Activated CD8-positive, alpha-beta memory T cell treated with anti-CD3 and anti-CD28 coated beads, Interleukin-2, amount 50 U/mL, for 4 hours (primary cell): ENCODE measurements at places on chromosomes 5 and 9.
A peak's percentile ranks its signal among the peaks of the same experiment; 100 is the strongest.

- DNase-seq = no peak
These were observed 18.0 kb downstream of the MAP3K1 start for GRCh38 chr5:56833325-56833724.

DNA sequence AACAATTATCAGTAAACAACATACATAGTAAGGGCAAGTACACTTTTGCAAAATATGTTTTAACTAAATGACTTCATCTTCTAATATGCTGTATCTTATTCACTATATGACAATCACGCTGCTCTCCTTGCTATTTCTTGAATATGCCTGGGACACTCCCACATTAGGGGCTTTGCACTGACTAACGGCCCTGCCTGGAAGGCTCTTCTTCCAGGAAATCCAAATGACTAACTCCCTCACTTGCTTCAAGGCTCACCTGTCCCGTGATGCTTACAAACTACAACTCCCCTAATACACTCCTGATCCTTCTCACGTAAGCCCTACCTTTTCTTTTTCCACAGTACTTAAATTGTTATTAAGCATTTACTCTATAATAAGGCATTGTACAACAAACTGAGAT lies 10.6 kb downstream of the ERP44 start:
- DNase-seq = no peak

DNA sequence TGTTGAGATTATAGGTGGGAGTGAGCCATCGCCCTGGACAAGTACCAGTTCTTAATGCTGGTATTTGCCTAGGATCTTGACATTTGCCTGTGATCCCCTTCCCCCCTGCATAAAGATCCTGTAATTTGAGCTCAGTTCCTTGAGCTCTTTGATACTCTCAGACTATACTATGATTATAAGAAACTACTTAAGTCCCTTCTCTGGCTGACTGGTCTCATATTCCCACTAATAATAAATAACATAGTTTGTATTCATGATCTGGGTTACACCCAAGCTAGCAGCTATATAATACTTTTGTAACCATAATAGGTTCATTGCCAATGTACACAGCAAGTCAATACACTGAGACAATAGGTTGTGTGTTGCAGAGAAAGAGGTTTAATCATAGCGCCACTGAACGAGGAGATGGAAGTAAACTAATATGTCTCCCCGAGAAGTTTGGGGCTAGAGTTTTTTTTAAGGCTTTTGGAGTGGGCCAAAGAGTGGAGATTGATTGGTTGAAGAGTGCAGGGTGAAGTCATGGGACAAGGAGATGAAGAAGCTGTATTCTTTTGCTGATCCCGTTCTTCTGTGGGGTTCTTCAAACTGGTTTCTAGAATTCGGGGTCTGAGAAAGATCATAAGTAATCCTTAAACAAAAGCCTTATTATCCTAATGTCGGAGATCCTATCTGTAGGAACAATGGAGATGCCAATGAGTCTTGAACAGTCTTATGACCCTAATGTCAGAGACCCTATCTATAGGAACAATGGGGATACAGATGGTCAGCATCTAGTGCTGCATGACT lies 20.7 kb upstream of the SHOC1 start:
- DNase-seq = no peak

GRCh38 chr5:89275066-89275855 lies 392.3 kb upstream of the MEF2C start:
- no peak for DNase-seq

DNA sequence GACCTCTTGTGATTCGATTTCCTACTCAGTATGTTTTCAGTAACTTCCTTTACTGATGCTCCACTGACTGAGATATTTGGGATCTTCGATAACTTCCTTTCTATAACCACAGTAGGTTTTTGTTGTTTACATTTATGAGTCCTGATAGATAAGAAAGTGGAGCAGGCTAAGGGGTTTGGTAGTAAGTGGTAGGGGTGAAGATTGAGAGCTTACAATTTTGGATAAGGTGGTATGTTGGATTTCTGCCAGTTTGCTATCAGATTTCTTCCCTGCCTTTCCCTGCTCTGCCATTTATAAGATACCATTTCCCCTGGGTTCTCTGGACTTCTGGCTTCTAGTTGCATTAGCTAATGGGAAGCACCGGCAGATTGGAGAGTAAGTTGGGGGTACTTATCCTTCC lies 7.9 kb upstream of the NDUFS4 start:
- DNase-seq = no peak

DNA sequence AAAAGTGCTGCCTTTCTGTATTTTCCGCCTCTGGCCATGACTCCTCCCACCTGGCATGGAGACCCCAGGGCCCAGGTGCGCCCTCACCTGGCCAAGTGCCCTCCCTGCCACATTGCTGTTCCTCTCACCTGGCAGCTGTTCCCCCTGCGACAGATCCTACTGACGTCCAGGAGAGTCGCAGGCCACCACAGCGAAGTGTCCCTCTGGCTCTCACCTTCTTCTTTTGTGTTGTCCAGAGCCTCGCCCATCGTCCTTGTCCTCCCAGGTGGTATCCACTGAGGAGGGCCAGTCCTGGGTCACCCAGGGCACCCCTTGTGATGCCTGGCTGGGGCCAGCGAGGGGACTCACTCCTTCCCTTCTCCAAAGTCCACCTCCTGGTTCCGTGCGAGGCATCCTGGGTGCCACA lies 2.6 kb downstream of the NKD2 start:
- DNase-seq = peak; percentile 56

- no peak for DNase-seq
These were observed 134.3 kb downstream of the MACROH2A1 start for GRCh38 chr5:135264451-135265440.

GRCh38 chr5:50564079-50564478 lies 102.4 kb upstream of the PARP8 start:
- no peak for DNase-seq
